Stimulated activated naive CD8-positive, alpha-beta T cell treated with anti-CD3 and anti-CD28 coated beads, Interleukin-15, Interleukin-2, amounts not matched to agents 100 U/mL and 50 U/mL, for 24 hours (primary cell): ENCODE measurements at places on chromosomes 16 and 17.
A peak's percentile ranks its signal among the peaks of the same experiment; 100 is the strongest.

GRCh38 chr17:21370430-21370829 is 5.7 kb upstream of the KCNJ12 start:
- DNase-seq, result no peak

- no peak for DNase-seq
These were observed 53.2 kb downstream of the NDEL1 start for GRCh38 chr17:8488901-8489300.

GRCh38 chr16:86925067-86925791 is 346.9 kb downstream of the FOXL1 start:
- no peak for DNase-seq

GRCh38 chr16:89275284-89275584 is 57.7 kb downstream of the ZNF778 start:
- no peak for DNase-seq

- no peak for DNase-seq
These were observed 26.6 kb downstream of the N4BP1 start for GRCh38 chr16:48583075-48584065.

GRCh38 chr17:51833045-51833444 is 325.5 kb downstream of the CA10 start:
- no peak for DNase-seq

- DNase-seq, result no peak
These were observed 35.1 kb downstream of the GRB2 start for GRCh38 chr17:75370286-75370915.

- no peak for DNase-seq
These were observed 60.8 kb upstream of the CLEC18A start for GRCh38 chr16:69890114-69890891.

DNA sequence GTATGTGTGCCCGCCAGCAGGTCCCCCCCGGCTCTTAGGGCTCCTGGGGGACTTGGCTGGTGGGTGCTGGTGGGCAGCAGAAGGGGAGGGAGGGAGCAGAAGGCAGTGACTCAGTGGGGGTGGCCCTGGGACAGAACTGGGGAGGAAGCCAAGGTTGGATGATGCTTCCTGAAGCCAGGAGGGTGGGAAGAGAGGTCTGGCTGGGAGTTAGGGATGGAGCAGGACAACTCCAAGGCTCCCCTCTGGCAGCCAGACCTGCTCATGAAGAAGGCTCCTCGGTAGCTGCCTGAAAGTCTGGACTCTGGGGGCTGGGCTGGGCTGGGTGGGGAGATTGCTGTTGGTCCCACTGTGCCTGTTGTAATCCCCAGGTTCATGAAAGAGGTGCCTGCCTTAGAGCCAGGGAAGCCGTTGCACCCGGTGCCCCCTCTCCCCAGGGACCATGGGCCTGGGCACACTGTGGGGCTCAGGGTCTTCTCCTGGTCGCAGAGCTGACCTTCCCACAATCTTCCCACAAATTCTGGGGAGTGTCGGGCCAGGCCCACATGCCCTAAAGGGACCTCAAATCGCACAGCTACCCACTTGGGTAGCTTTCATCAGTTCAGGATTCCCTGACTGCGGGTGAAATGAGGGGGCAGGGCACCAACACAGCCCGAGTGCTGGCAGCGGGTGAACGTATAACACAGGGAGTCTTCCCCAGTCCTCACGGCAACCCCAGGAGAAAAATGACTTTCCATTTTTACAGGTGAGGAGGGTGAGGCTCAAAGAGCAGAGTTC is 1.1 kb upstream of the PLEKHG4 start:
- DNase-seq, result peak; percentile 24

GRCh38 chr17:8062435-8062806 is 23.6 kb downstream of the ALOX15B start:
- DNase-seq, result no peak

- DNase-seq, result no peak
These were observed 116.5 kb downstream of the CMIP start for GRCh38 chr16:81560979-81561657.

DNA sequence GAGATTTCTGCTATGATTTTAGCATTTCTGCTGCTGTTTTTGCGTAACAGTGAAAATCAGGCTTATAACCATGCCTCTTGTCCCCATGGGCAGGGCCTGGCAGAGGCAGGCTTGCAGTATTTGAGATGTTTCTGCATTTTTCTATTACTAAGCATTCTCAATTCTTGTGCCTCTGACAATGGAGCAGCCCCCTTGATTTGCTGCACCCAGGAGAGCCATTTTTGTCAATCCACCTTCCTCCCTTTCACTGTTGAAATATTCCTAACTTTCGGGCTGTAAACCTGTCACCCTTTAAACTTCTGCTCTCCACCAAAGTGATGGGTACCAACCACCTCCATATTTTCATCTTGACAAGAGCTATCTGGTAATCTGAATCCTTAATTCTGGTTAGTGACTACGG is 178.1 kb downstream of the CNTNAP4 start:
- DNase-seq, result no peak

- DNase-seq, result peak; percentile 81
These were observed 52.5 kb downstream of the ZFPM1 start for GRCh38 chr16:88505405-88506082.

- DNase-seq, result no peak
These were observed 95.2 kb downstream of the SPACA3 start for GRCh38 chr17:33086878-33087277.

DNA sequence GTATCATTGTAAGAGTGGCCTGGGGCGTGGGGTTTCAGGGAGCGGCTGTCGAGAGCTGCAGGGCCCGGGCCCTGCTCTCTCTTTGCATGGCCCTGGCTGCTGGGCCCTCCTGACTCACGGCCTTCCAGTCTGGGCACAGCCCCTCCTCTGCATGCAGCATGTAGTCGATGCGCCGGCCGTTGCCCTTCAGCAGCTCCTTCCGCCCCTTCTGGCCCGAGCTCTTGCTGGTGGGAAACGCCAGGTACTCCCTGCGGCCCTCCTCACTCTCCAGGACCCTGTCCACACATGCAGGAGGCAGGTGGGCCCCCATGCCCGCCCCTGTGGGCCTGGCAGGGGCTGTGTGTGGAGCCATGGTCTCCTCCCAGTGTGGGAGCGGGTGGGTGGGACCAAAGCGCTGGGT is 50.7 kb downstream of the PRMT7 start:
- no peak for DNase-seq

- DNase-seq, result no peak
These were observed 9.6 kb downstream of the AP2B1 start for GRCh38 chr17:35596530-35597233.

DNA sequence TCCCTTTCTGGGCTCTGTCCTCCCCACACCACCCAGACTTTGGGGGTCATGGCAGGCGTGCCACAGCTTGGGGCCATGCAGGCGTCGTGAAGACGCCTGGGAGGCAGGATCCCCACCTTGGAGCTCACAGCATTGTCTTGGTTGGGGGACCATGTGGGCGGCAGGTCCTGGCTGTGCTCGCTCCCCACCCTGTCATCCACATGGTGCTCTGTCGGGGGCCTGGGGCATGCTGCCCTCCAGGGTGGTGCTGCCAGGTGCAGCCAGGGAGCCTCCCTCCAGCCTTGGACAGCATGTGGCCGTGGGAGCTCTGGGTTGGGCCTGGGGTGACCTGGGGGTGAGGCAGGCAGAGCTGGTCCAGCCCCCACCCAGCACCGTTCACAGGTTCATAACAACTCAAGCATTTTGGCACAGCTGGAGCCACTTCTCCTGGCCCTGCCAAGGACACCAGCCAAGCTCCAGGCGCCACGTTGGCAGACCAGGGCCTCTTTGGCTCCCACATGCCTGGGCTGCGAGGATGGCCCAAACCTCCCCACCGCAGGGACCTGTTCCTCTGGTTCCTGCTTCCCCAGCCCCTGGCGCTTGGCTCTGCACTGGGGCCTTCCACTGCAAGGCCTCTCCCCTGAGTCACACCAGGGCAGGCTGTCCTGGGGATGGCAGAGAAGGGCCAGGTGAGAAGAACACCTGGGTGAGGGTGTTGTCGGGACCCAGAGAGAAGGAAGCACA is 15.1 kb upstream of the ATP6V0C start:
- no peak for DNase-seq

DNA sequence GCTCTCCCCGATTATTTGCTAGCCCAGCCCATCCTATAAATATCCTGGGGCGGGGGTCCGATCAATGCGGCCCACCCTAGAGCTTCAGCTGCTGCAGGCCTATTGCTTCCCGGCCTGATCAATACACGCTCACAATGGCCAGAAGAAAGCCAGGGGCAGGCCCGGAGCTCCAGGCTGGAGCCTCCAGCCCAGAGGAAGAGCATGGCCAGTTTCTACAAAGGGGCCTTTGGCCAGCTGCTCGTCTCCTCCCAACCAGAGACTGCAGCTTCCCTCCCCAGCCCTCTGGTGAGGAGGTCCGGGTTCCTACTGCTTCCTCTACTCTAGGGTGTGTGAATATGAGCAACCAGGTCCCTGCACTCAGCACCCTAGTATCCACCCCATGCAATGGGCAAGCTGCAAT is 36.7 kb downstream of the SALL1 start:
- DNase-seq, result no peak

GRCh38 chr16:78535098-78535497 is 435.6 kb downstream of the WWOX start:
- DNase-seq, result no peak

DNA sequence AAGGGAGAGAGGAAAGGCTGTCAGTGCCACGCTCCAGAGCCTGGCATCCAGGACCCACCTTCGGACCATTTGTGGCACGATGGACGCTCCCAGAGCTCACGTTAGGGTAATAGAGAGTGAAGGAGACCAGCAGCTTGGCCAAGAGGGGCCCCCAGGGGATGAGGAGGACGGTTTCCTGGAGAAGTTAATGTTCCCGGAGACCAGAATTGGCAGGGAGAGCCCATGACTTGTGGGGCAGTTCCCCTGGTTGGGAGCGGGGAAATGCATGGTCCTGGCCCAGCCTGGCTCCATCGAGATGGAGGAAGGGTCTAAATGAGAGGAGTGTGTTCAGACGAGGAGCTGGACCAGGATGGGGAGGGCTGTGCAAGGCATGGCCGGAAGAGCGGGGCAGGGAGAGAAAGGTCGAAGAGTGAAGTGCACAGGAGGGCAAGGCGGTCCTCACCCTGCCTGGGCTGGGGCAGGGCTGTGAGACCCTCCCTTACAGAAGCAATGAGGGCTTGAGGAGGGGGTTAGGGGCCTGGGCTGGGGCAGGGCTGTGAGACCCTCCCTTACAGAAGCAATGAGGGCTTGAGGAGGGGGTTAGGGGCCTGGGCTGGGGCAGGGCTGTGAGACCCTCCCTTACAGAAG is 2.9 kb upstream of the HIC1 start:
- no peak for DNase-seq

GRCh38 chr17:75265614-75266315 is 4.1 kb downstream of the MRPS7 start:
- DNase-seq, result no peak

DNA sequence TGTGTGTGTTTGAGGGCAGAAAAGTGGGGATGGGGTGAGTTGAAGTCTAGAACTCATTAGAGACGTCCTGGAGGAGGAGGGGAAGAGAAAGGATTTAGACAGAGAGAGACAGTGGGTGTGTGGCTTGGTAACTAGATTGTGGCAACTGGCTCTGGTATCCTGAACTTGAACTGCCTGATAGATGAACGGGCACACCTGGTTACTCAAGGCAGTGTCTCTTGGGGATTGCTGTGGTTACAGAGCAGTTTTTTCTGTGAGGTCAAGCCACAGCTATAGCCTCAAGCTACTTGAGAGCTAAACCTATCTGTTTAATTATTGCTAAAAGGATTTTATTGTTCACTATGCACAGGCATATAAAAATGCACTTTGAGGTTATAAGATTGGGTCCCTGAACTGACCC is 29.8 kb upstream of the MYH2 start:
- DNase-seq, result no peak

DNA sequence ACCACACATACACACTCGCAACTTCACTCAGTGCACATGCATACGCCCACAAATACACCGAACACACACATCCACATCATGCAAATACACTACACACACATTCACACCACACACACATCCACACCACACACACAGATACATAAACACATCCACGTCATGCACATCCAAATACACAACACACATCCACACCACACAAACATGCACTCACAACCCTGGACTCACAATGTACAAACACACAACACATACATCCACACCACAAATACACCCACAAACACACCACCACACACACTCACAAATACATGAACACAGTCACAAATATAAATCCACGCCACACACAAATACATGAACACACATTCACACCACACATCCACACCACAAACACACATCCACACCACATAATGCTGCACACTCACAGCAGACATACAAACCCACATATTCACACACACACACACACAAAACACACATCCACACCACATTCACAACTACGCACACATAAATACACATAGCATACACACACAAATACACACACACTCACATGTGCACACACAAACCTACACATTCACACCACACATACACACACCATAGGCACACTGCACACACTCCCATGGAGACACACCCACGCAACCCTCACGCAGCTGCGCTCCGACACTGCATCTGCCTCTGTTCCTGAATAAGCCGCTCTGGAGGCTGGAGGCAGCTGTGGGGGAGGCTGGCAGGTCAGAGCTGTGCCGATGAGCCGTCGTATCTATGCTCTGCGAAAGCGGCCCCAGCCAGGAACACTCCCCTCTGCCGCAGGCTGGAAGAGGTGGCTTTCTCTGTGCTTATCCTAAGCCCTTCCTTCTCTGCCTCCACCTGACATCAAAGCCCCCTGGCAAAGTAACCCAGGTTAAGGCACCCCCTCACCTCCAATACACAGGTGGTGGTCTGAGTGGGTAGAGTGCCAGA is 141.8 kb downstream of the GRIN2A start:
- no peak for DNase-seq

- peak; percentile 5 for DNase-seq
These were observed 46.9 kb downstream of the IRX6 start for GRCh38 chr16:55370762-55371482.
